ENCODE measurements at places on chromosomes 7 and 10.

GRCh38 chr7:152859781-152860191, 100.2 kb downstream of the ACTR3B start:
- DNase-seq: no peak

DNA sequence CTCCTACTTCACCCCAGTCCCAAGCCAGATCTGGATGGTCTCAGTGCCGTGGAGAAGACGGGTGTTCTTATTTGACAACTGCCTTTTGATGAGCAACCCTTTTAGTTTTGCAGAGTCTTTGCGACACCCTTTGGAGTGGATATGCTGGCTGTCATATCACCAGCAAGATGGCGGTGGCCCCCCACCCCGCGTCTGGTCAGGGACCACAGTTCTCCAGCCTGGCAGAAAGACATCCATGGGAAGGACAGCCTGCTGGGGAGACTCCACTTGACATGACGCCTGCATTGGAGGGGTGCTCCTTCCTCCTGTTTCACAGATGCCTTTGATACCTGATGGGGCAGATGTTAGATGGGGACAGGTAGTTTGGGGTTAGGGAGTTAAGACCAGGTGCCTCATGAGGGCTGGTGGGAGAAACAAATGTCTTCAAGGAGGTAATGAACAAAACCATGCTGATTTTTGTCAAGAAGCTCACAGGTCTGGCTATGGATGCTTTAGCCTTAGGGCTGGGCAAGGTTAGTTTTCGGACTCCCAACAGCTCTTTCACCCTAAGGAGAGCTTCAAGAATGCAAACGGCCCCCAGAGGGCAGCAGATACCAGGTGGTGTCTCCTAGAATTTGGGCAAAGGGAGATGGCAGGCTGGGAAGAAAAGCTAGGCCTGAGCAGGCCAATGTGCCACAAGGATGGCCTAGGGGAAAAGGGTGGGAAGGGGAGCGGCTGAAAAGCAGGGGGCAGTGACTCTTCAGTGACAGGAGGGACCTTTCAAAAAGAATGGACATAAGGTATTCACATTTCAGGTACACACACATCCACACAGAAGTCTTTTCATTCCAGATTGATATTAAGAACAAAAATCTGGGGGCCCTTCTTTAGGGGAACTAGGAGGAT, 95.2 kb downstream of the CLEC2L start:
- DNase-seq: peak; percentile 35

- DNase-seq: no peak
Measured at GRCh38 chr10:9239298-9239697, 1184.8 kb downstream of the GATA3 start.

DNA sequence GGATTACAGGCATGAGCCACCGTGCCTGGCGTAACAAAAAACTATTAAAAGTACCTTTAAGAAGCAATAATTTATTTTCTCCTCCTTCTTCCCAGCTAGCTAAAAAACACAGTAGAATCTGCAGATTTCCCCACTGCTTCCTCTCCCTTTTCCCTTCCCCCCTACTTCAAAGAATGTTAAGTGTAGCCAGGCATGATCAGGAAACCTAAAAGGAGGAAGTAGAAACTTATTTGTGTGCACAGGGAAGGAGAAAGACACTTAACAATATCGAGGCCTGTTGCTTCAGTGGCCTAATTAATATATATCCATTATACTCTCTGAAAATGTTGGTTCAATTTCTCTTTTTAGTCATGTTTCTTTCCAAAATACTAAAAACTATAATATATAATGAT, 127.7 kb downstream of the NRBF2 start:
- DNase-seq: no peak

- no peak for DNase-seq
Measured at GRCh38 chr7:130904031-130904757, 170.2 kb upstream of the KLF14 start.

DNA sequence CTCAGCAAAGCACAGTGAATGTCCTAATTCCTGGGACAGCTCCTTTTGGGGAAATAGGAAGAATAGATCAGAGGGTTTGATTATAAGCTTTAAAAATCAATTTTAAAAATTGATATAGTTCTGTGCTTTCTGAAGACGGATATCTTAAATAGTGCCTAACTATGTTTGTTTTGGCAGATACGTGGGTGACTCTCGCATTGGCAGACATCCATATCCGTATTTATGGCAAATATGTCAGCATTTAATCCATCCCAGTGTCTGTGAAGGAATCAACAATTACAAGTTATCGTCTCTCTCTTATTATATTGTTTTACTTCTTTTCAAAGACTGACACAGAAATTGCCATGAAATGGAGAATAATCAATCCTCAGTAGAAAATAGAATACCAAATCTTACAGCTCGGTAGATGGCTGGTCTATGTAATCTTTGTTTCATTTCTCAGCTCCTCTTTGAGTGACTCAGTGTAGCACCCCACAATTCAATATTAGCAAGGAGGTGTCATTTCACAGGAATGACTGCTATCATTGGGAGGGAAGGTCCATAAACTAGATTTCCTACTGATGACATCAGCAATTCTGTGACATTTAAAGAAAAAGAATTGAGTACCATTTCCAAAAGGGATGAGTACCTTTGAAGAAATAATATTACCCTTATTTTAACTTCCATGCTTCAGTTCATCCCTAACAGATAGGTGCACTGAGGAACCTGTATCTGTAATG, 186.4 kb upstream of the NFE2L3 start:
- DNase-seq: no peak

GRCh38 chr7:157897681-157898080, 560.9 kb downstream of the DNAJB6 start:
- DNase-seq: no peak

- peak; percentile 100 for DNase-seq
Measured at GRCh38 chr7:32495298-32496051, at the start of gene AVL9. AVL9 (plus strand) TSS chr7:32495489; CDS start chr7:32495710, 221 bp downstream.

DNA sequence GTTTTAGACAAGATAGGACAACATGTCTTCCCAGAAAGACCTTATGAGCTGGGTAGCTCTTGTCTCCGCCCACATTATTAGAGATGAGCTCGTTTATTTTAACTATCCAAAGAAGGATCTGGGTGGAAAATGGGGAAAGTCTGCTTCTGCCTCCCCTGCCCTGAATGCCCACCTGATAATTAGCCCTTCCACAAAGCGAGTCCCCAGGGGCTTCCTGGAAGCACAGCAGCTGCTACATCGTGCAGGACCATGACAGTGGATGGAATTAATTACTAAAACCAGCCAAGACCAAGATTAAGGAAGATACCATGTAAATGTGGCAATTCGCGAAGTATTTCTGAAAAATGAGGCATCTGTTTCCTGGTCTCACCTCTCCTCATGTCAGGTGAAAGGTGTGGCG, 374.4 kb downstream of the PAXIP1 start:
- no peak for DNase-seq

All from activated naive CD4-positive, alpha-beta T cell treated with Interleukin-2 at 50 U/mL for 16 hours (primary cell).